ENCODE measurements at places on chromosomes 11 and 22. TPM values are rescaled to one million over a fixed set of nuclear protein-coding genes. Genes with fewer than 3 reads are reported as not detected.

DNA sequence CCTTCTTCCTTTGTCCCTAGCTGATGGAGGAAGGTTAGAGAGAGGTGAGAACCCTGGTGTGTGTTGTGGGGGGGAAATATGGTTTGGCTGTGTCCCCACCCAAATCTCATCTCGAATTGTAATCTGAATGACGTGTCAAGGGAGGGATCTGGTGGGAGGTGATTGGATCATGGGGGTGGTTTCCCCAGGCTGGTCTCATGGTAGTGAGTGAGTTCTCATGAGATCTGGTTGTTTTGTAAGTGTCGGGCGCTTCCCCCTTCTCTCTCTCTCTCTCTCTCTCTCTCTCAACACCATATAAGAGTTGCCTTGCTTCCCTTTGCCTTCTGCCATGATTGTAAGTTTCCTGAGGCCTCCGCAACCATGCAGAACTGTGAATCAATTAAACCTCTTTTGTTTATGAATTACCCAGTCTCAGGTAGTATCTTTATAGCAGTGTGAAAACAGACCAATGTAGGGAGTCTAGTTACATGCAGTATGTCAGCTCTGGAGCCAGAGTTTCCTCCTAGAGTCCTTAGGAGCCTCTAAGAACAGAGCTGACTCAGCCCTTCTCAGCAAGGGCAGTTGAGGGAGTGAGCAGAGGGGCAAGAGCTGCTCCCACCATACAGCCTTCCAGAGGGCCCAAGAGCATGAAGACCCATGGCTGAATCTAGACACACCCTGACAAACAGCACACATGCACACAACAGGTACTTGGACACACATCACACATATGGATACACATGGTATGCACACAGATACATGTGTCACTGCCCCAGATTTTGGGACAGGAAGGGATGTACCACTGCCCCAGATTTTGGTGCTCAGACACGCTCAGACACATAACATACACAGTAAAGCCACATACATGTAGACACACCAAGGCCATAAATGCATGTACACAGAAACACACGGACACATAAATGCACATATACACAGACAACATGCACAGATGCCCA is 12.9 kb upstream of the LRRC32 start:
- H3K36me3 ChIP-seq = no peaks in the 10 kb centered on the region
- peaks cover 24% of the 10 kb centered on the region for H3K4me1 ChIP-seq
- no peak for DNase-seq
- no peak overlapping the region for H3K27ac ChIP-seq
- H3K27me3 ChIP-seq = peaks cover 20% of the 10 kb centered on the region
- no peak overlapping the region for H3K4me3 ChIP-seq

GRCh38 chr22:17366830-17367229 is 2.4 kb upstream of the CECR2 start:
- peak; percentile 81 for DNase-seq
- H3K4me1 ChIP-seq = peaks cover 50% of the 10 kb centered on the region
- H3K27ac ChIP-seq = no peak overlapping the region
- no peaks in the 10 kb centered on the region for H3K36me3 ChIP-seq

DNA sequence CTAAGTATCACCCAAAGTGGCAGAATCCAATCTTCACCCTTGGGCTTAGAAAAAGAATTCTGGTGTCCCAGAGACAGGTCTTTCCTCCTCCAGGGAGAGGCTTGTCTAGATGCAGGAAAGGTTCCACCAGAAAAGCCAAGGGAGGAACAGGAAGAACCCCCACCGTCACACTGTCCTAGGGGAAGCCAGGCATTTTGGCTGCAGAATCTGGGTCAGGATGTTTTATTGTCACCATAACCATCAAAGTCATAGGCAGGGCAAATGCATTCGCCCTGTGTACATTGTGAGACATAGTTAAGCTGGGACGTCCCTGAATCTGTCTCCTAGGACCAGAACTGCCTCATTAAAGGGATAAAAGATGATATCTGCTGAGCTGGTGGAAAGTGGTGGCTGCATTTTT is 590.5 kb downstream of the OPCML start:
- no peak overlapping the region for H3K4me3 ChIP-seq
- H3K27ac ChIP-seq = peak overlapping the region; percentile 8
- peaks cover 7% of the 10 kb centered on the region for H3K27me3 ChIP-seq
- no peak for DNase-seq
- H3K4me1 ChIP-seq = peaks cover 35% of the 10 kb centered on the region

DNA sequence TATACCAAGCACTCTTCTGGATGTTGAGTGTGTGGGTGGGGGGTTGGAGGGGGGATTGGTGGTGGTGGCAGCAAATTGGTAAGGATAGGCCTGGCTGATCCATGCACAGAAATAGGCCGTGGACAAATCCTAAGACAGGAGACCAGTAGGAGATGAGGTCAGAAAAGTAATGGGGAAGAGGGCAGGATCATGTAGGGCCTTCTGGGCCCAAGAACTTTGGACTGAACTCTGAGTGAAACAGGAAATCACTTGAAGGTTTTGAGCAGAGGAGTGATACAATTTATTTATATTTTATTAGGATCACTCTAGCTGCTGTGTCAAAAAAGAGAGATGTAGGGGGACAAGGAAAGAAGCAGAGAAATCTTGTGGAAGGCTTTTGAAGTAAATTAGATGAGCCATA is 28.7 kb downstream of the TSG101 start:
- H3K27me3 ChIP-seq = no peaks in the 10 kb centered on the region
- H3K4me1 ChIP-seq = no peaks in the 10 kb centered on the region
- DNase-seq = no peak
- H3K4me3 ChIP-seq = no peak overlapping the region

Gene LIF
- total RNA-seq = 0.94 TPM

Gene TMPRSS4
- not detected for total RNA-seq

Gene VPS26B
- 48.9 TPM for total RNA-seq

Gene FAM83F
- 0.06 TPM for total RNA-seq

Data from spleen (tissue), 13 donors.